Right ventricle myocardium inferior (tissue), 1 donor: ENCODE measurements at places on chromosomes 13 and 19. TPM values are rescaled to one million over a fixed set of nuclear protein-coding genes. Genes with fewer than 3 reads are reported as not detected.

DNA sequence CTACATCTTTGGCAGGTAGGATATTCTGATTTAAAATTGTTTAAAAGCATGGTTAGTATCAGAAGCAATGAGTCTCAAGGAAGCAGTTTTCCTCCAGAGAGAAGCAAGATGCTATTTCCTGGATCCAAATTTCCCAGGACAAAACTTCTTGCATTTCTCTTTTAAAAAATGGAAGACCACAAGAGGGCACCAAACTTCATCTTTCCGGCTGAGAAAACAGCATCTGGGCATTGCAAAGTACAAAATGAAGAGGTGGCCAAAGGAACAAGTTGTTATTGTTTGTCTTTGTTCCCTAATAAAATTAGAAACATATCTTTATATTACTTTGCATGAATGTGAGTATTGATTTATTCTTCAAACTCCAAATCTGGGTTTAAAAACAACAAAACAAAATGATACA, 60.0 kb upstream of the LRCH1 start:
- DNase-seq: no peak

DNA sequence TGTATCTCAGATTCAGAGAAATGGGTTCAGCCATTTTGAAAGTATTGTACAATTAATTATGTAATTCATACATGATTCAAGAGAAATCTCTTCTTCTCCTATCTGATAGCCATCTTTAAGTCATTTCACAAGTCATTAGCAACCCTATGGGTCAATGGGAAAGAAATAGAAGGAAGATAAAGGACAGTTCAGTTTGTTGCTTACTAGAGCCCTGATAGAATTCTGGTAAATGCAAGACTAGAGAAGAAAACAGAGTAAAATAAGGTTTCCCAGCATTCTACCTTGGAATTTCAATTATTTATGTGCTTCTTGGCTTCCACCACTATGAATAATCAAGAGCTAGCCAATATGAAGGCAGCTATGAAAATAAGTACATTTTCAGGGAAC, 117.7 kb downstream of the LHFPL6 start:
- DNase-seq: no peak

DNA sequence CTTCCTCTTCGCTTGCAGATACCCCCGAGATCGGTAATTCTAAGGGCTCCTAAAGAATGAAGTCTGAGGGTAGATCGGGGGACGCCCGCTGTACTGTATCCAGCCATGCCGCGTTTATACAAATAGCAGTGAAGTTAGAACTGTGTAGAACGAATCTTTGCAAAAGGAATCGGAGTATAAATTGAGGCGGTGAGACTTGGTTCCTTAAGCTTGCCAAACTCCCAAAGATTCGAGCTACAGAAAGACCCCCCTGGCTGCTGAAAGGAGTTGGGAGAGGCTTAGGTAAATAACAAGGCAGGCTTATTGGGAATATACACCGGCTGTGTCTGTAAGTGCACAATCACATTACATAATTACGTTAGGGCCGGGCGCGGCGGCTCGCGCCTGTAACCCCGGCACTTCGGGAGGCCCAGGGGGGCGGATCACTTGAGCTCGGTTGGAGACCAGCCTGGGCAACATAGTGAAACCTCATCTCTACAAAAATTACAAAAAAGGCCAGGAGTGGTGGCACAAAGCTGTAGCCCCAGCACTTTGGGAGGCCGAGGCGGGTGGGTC, 12.2 kb downstream of the TMEM160 start:
- DNase-seq: no peak

DNA sequence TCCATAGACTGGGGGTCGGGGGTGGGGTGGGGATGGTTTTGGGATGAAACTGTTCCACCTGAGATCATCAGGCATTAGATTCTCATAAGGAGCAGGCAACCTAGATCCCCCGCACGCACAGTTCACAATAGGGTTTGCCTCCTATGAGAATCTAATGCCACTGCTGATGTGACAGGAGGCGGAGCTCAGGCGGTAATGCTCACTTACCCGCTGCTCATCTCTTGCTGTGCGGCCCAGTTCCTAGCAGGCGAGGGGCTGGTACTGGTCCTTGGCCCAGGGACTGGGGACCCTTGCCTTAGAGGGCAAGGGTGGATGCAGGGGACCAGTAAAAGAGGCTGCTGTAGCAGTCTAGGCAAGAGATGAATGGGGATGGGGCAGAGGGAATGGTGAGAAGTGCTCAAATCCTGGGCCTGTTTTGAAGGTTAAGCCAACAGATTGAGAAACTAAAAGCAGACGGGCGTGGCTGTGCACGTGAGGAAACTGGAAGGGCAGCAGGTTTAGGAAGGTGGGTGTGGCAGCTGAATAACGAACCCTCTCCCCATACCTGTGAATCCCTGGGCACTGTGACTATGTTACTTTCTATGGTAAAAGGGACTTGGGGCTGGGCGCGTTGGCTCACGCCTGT, 1.5 kb upstream of the ERICH4 start:
- DNase-seq: no peak

DNA sequence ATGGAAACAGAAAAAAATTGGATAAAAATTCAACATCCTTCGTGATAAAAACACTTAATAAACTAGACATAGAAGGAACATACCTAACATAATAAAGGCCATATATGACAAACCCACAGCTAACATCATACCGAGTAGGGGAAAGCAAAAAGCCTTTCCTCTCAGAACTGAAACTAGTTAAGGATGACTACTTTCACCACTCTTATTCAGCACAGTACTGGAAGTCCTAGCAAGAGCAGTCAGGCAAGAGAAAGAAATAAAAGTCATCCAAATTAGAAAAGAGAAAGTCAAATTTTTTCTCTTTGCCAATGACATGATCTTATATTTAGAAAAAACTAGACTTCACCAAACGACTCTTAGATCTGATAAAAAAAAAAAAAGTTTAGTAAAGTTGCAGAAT, 25.8 kb upstream of the SLC7A9 start:
- no peak for DNase-seq

DNA sequence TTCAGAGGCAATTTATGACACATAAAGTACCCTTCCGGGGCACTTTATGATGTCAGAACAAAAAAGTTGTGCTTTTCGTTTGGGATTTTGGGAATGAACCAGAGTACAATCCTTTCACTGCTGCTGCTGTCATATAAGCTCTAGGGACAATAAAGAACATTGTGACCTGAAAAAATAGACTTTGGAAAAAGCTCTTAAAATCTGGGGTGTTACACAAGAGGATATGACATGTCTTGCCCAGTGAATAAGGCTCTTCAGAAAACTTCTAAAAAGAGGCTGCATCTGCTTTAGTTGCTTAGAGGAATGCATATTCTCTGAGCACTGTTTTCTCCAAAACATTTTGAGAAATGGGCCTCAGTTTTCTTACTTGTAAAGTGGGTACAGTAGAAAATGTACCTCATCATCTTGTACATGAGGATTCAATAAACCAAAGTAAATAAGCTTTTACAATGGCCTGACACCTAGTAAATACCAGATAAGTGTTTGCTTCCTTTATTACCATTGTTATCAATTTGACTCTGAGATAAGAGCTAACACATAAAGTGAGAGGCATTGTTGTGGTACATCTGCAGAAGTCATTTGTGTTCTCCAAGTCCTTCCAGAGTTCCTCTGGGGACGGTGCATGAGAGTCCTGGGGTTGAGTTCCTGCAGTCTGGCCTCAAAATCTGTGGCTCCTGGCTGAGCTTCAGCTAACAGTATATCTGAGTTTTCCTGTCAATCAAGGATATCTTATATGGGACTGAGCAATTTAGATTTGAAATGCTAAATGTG, 67.4 kb upstream of the EDNRB start:
- DNase-seq: no peak

The VMAC gene
- total RNA-seq: 1.6 TPM

DNA sequence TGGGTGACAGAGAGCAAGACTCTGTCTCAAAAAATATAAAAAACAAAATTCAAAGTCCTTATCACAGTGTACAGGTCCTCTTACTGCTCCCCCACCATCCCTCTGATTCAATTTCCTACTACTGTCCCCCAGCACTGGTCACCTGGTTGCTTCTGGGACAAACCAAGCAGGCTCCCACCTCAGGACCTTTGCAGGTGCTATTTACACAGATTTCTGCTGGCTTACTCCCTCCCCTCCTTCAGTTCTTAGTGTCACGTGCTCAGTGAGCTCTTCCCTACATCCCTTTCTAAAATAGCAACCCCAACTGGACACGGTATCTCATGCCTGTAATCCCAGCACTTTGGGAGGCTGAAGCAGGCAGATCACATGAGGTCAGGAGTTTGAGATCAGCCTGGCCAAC, 6.0 kb downstream of the IRF2BP1 start:
- DNase-seq: no peak

The ERICH4 gene
- not detected for total RNA-seq

GRCh38 chr19:39995794-39996193, 1.1 kb upstream of the ZNF546 start:
- no peak for DNase-seq

DNA sequence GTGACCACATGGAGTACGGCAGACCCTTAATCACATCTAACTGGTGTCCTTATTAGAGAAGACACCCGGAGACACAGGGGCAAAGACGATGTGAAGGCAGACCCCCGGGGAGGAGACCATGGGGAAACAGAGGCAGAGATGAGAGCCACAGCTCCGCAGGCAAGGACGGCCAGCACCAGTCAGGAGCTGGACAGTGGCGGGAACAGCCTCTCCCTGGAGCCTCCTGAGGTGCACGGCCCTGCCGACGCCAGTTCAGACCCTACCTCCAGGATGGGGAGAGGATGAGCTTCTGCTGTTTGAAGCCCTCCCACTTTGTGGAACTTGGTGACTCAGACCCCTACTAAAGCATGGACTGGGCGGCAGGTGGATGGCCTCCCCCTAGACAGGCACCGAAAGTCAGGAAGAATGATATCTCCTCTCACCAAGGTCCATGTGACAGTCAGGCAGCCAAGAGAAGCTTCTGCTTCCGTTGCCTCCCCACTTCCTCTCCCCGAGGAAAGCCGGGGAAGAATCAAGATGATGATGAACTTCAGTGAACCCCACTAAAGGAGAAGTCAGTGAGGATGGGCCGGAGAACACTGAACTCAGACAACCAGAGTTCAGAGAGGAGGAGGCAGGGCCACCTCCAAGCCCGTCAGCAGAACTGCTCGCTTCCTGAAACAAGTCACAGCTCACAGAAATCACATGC, 25.4 kb downstream of the RAB20 start:
- no peak for DNase-seq

GRCh38 chr19:45591004-45591637, 6.5 kb upstream of the OPA3 start:
- DNase-seq: peak; percentile 74

DNA sequence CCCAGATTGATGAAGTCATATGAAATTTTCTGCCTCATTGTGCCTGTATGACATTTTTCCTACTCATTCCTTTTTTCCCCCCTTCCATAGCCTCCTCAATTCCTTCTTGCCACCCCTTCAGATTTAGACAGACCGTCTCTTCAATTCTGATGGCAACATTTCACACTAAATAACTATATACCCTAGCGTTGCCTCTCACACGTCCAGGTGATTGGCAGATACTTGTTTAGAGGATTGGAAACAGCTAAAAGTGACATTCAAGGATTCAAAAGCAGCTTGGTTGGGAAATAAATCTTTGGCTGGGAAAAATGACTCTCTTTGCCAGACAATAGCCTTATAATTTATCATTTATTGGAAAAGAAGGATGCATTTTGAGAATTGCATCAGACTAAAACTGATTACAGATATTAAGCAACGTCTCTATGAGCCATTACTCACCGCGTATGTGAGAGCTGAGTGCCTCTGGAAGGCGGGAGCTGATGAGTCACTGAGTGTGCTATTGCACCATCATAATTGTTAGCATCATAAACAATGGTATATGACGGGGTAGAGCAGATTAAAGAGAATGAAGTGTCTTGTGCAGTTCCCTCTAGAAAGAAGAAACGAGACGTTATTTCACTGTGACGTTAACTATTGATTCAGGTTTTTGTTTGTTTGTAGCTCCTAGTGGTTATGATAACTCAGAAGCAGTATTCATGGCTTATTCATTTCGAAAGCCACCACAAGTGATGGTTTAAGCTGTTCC, 61.1 kb upstream of the FAM216B start:
- DNase-seq: no peak

The ALKBH7 gene
- total RNA-seq: 134 TPM

The LILRA5 gene
- total RNA-seq: 1.8 TPM

The AKAP11 gene
- total RNA-seq: 19.3 TPM

The AMER2 gene
- not detected for total RNA-seq

The PEG3 gene
- total RNA-seq: 7.9 TPM

The IRGC gene
- not detected for total RNA-seq

- no peak for DNase-seq
Measured at GRCh38 chr13:76667551-76667950, 218.7 kb downstream of the KCTD12 start.

The MBD3L2 gene
- not detected for total RNA-seq

- DNase-seq: no peak
Measured at GRCh38 chr13:100443998-100444328, 144.6 kb downstream of the GGACT start.

- no peak for DNase-seq
Measured at GRCh38 chr13:112686364-112686763, 3.5 kb upstream of the ATP11A start.

The OR7D2 gene
- total RNA-seq: 0.08 TPM

DNA sequence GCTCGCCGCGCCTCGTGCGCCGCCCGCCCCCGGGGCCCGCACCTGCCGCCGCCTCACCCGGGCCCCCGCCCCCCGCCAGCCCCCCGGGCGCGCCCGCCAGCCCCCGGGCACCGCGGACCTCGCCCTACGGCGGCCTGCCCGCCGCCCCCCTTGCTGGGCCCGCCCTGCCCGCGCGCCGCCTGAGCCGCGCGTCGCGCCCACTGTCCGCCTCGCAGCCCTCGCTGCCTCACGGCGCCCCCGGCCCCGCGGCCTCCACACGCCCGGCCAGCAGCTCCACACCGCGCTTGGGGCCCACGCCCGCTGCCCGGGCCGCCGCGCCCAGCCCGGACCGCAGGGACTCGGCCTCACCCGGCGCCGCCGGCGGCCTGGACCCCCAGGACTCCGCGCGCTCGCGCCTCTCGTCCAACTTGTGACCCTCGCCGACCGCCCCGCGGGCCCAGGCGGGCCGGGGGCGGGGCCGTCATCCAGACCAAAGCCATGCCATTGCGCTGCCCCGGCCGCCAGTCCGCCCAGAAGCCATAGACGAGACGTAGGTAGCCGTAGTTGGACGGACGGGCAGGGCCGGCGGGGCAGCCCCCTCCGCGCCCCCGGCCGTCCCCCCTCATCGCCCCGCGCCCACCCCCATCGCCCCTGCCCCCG, 17.2 kb downstream of the POLRMT start:
- no peak for DNase-seq

- no peak for DNase-seq
Measured at GRCh38 chr13:35354285-35354684, 122.2 kb downstream of the MAB21L1 start.

GRCh38 chr13:57825066-57825465, 193.5 kb downstream of the PCDH17 start:
- no peak for DNase-seq
